ENCODE measurements at places on chromosomes 3 and 15. TPM values are rescaled to one million over a fixed set of nuclear protein-coding genes. Genes with fewer than 3 reads are reported as not detected.

The JAGN1 gene
- 32.7 TPM for total RNA-seq

The EPHB1 gene
- 9.1 TPM for total RNA-seq

The PPP1R14D gene
- total RNA-seq: not detected

The NPRL2 gene
- 35.7 TPM for total RNA-seq

- DNase-seq: peak; percentile 46
These were observed 61.8 kb downstream of the GLDN start for GRCh38 chr15:51403072-51403878.

DNA sequence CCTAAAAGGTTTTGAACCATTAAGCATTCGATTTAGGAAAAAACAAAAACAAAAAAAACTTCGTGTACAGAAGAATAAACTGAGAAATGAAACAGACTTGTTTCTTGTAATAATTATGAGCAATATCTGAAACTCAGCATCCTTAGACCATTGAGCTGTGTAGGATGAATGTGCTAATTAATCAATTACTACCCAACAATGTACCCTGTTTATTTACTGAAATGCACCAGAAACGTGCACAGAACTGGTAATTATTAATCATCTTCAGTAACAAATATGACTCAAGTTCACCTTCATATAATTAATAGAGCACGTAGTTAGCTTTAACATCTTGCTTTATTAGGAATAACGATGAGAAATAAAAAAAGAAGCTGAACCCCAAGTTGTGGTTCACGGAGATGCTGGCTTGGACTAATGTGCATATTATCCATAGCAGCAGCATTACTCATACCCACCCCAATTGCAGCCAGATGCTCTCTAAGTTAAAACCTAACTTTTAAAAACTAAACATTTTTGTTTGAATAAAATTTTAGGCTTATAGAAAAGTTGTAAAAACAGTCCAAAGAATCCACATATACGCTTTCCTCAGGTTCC lies 10.2 kb upstream of the C15orf61 start:
- DNase-seq: no peak

GRCh38 chr15:57751177-57751800 lies 44.8 kb downstream of the POLR2M start:
- DNase-seq: peak; percentile 63

- DNase-seq: no peak
These were observed 221.0 kb upstream of the CBLB start for GRCh38 chr3:106089806-106090205.

DNA sequence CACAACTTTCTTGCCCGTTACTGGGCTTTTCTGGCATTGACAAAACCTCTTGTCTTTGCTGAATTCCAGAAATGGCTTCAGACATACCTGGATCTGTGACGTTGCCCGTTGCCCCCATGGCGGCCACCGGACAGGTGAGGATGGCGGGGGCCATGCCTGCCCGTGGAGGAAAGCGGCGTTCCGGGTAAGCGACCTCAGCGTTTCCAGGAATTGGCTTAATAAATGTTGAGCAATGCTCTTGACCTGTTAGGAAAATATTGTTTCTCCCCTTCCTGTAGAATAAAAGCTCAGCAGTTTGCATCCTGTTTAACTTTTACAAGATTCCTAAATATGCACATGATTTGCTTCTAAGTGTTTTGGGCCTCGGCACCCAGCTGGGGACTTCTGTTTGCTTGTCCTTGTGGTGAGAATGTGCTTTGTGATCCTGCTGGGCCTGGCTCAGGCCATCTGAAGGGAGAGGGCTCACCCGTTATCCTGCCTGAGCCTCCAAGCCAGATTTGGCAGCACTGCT lies 46.7 kb downstream of the ARNT2 start:
- peak; percentile 23 for DNase-seq

DNA sequence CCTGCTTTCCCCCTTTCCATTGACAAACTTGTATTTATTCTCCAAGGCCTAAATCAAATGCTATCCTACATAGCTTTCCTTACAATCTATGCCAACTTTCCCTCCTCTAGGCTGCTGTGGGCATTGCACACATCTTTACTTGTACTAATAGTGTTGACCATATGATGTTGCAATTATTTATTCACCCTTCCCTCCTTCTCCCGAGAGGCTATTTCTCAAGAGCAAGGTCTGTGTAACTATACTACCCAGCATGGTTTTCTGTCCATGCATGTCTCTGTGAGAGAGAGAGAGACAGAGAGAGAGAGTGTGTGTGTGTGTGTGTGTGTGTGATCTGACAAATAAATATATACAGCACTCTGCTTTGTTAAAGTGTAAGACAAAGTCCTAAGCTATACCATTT lies 63.8 kb downstream of the GTPBP8 start:
- no peak for DNase-seq

GRCh38 chr15:21262851-21263425 lies 177.4 kb downstream of the POTEB3 start:
- DNase-seq: no peak

DNA sequence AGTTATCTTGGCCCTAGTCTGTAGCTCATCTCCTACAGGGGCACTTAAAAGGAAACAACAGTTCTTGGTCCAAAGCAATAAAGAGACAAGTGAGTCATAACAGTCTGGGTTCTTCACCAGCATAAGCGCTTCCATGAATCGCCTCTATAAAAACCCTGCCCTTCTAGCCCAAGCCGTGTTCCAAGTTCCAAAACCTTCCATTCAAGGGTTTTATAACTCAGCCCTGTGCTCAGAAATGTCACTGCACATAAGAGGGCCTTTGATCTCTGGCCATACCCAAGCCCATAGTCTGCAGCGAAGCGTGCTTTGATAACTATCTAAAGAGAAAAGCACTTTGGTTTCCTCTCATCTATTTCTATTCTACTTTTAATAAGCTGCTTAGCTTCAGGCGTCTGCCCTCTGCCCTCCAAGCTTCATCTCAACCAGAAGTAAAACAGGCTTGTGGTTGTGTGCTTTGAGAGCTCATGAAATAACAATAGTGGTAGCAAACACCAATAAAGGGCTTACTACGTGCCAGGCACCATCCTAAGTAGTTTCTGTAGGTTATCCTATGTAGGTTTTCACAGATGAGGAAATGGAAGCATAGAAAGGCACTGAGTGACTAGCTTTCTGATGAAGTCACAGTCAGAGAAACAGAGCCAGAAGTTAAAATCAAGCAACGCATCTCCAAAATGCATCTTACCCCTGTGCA lies 64.0 kb upstream of the AKAP13 start:
- peak; percentile 68 for DNase-seq

Measured in neural progenitor cell (in vitro differentiated cells).